ENCODE measurements at places on chromosomes 4 and X.

GRCh38 chr4:10082459-10083272 is 33.9 kb downstream of the WDR1 start:
- peak; percentile 33 for DNase-seq

DNA sequence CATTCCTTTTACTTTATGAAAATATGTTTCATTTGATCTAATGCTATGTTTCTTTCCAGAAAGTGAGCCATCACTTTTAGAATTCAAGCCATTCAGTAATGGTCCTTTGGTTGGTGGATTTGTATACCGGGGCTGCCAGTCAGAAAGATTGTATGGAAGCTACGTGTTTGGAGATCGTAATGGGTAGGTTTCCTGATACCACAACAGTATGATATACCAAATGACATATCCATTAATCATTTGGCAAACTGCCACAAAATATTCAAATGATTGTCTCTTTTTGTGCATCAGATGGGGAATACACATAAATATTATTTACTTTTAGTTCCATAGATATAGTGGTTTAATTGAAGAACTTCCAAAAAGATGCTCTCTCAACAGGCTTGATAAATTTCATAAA is 68.2 kb downstream of the HHIP start:
- DNase-seq, result no peak

- DNase-seq, result no peak
Observed at GRCh38 chrX:108417257-108417656, 21.0 kb downstream of the COL4A6 start.

GRCh38 chr4:67451464-67451863 is 93.8 kb downstream of the CENPC start:
- DNase-seq, result no peak

- DNase-seq, result peak; percentile 73
Observed at GRCh38 chr4:38673130-38673978, 9.4 kb downstream of the KLF3 start.

DNA sequence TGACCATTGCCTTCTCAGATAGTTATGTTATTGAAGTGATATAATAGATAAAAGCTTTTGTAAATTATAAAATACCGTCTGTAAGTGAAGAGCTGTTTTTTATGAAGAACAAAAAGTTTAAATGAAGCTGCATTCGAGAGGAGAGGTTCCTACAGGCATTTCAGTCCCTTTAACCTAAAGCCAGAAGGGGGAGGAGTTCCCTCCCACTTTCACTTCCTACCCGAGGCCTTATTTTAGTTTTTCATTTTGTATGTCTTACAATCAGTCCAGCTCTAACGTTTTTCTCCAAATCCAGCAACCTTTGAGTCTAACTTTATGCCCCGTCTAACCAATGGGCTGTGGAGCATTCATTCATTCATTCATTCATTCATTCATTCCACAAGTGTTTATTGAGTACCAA is 16.5 kb upstream of the SOX3 start:
- no peak for DNase-seq

- DNase-seq, result no peak
Observed at GRCh38 chr4:150909116-150909515, 106.0 kb downstream of the LRBA start.

DNA sequence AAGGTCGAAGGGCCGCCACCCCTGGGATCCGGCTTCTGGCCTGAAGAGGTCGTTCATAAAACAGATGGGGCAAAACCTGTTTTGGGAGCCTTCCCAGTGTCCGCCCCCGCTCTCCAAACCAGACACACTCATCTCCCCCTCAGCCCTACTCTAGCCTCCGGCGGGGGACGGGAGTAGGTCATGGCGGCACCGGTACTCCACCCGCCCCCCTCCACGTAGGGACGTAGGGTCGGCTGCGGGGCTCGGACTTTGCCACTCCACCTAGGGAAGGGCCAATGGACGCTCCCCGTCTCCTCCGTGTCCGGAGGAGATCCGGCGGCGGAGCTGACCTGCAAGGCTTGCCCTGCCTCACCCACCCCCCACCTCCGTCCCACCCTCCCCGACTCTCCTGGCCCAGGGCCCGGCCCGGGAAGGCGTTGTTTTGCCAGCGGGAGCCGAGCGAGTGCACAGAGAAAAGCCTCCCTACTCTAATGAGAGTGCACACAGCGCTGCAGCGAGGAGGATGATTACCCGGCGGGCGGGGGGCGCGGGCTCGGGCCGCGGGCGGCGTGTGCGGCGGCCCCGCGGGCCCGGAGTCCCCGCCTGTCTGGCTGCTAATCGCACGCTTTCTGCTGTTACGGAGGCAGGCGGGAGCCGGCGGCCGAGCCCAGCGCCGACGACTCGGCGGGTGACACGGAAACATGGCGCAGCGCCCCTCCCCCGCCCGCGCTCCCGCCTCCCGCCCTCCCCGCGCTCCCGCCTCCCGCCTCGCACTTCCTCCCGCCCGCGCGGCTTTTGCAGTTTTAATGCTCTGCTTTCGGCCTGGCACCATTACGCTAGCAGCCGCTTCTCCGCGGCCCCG is 8.3 kb upstream of the BCOR start:
- DNase-seq, result no peak

DNA sequence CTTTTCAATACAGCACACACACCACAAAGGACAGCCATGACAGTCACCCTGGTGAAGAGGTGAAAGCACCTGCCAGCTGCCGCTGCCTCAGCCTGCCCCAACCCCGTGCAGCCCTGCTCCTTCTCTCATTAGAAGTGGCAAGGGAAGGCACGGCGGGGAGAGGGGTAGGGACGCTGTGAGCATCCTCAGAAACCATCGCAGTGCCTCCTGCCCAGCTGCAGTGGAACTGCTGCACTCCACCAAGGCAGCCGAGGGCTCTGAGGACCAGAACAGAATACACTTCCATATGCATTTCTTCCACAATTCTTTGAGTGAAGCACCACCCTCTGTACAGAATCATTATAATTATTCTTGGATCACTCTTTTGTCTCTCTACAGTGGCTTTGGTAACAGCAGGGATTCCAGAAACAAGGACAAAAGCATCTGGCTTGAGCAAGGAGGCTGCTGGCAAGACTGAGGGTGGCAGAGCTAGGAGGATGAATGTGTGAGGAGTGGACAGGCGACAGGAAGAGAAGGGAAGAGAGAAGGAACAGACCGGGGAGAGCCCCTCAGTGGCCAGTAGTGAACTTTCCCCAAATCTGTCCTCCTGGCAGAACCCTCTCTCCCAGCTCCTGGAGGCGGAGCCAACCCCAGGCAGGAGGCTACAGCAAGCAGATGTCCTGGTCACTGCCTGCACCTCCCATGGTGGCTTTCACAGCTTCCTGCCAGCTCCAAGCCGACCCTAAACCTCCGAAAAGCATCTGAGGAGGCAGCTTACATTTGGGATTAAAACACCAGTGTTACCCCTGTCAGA is 73.2 kb downstream of the MTNR1A start:
- no peak for DNase-seq

- DNase-seq, result no peak
Observed at GRCh38 chrX:145609951-145610511, 207.6 kb upstream of the SLITRK2 start.

DNA sequence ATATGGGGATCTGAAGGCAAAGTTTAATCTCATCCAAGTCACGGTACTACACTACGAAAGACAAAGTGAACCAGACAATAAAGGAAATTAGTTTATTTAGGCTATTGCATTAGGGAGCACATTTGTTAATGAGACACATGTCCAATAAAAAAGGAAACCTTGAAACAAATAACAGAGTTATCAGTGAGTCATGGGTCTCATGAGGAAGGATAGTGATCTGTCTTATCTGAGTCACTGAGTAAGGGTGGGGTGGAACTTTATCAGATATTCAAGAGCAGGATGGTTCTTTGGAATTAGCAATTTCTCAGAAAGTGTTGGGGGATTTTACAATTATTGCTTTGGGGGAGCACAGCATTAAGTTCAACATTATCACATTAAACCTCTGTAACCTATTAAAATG is 188.9 kb upstream of the IL1RAPL1 start:
- no peak for DNase-seq

All from RWPE2 (cell line).